Aorta (tissue), 5 donors: ENCODE measurements at places on chromosomes 3 and 15. TPM values are rescaled to one million over a fixed set of nuclear protein-coding genes. Genes with fewer than 3 reads are reported as not detected.

The CYP11A1 gene
- 1.5 TPM for total RNA-seq

DNA sequence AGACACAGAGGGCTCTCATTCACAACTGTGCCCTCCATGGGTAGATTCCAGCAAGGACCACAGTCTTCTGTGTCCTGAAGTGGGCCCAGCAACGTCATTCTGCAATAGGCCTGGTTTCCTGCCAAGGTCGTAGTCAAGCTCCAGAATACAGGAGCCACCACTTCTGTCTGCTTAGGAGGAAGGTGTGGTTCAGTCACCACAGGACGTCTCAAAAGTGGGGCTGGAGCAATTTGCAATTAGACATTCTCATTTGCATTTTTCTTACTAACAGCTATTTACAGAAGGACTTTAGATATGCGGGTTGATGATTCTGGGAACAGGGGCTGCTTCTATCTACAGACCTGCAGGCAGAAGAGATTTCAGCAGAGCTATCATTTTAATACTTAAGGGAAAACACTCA lies 58.7 kb upstream of the MYRIP start:
- DNase-seq: no peak

DNA sequence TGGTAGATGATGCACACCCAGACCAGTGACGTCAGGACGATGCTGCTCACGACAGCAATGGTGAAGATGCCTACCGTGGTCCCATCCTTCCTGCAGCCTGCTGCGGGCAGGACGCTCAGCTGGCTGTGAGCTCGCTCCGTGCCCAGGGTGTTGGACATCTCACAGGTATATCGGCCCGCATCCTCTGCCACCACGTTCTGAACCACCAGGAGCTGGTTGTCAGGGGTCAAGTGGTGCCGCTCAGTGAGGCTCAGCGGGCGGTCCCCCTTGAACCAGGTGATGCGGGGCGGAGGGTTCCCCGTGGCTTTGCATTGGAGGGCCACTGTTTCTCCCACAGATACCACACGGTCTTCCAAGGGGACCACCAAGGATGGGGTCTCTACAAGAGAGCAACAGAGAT lies 117.8 kb downstream of the LRIG1 start:
- no peak for DNase-seq

The HYKK gene
- total RNA-seq: 4.5 TPM

The LSG1 gene
- total RNA-seq: 31.3 TPM

DNA sequence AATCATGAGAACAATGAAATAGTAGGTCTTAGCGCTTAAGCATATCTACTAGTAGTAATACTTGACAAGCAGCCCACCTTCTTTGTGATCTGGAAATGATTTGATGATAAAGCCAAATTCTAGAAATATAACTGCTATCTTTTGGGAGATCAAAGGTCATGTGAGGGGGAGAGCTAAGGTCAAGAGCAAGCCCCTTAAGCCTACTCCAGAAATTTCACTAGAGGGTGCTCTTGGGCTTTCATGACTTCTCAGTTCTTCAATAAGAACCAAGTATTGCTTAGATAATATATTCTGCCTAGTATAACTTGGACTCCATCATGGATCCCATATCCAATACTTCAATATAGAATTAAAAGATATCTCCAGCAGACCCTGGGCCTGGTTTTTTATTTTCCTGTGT lies 319.6 kb downstream of the ZBTB20 start:
- no peak for DNase-seq

DNA sequence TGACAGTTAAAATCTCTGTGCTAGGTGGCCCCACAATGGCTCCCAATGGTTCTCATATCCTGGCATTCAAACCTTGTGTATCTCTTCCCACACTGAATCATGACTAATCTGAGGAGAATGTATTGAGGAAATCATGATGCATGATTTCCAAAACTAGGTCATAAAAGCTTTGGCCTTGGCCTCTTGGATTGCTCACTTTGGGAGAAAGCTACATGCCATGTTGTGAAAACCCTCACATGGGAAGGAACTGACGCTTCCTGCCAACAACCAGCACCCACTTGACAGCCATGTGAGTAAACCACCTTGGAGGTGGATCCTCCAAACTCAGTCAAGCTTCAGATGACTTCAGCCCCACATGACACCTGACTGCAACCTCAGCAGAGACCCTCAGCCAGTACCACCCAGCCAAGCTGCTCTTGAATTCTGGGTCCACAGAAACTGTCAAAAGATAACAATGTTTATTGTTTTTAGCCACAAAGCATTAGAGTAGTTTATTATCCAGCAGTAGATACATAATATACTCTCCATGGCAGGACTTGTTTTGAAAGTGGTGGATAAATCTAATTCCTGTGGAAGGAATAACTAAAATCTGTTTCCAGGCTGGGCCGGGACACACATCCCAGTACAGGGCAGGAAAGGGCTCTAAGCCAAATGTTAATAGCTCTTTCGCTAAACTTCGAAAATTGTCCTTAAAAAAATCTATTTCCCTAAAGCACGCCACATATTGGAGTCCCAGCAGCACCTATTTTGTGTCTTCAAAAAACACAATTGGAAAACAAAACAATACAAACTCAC lies 1.0 kb upstream of the ZNF620 start:
- DNase-seq: peak; percentile 57

DNA sequence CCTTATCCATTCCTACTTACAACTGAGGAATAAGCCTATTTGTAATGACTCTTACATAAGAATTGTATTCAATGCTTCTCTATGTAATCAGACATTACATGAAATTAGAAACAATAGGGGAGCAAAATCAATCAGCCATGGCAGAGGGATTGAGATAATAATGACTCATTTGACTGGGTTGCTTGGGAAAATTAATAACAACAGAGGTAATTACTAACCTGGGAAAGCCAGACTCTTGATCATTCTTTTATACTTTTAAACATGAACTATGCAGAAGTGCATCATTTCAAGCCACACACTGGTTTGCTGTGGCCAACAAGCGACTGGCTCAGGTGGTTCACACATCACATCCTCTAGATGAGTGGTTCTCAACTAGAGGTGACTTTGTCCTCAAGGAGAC lies 126.3 kb upstream of the CRBN start:
- no peak for DNase-seq
